ENCODE measurements at places on chromosomes 7 and 10. TPM values are rescaled to one million over a fixed set of nuclear protein-coding genes. Genes with fewer than 3 reads are reported as not detected.

The GIMAP7 gene
- not detected for polyA plus RNA-seq

GRCh38 chr7:24968165-24968564 lies 11.8 kb downstream of the OSBPL3 start:
- no peak for DNase-seq

The ZNF722 gene
- polyA plus RNA-seq = not detected

The ERVW-1 gene
- polyA plus RNA-seq = not detected

The BHLHA15 gene
- polyA plus RNA-seq = 0.23 TPM

GRCh38 chr10:126185676-126186447 lies 202.4 kb downstream of the ADAM12 start:
- no peak for DNase-seq

All from A549 (cell line).